Large intestine (tissue), 12 donors: ENCODE measurements at places on chromosomes 1 and 21.

DNA sequence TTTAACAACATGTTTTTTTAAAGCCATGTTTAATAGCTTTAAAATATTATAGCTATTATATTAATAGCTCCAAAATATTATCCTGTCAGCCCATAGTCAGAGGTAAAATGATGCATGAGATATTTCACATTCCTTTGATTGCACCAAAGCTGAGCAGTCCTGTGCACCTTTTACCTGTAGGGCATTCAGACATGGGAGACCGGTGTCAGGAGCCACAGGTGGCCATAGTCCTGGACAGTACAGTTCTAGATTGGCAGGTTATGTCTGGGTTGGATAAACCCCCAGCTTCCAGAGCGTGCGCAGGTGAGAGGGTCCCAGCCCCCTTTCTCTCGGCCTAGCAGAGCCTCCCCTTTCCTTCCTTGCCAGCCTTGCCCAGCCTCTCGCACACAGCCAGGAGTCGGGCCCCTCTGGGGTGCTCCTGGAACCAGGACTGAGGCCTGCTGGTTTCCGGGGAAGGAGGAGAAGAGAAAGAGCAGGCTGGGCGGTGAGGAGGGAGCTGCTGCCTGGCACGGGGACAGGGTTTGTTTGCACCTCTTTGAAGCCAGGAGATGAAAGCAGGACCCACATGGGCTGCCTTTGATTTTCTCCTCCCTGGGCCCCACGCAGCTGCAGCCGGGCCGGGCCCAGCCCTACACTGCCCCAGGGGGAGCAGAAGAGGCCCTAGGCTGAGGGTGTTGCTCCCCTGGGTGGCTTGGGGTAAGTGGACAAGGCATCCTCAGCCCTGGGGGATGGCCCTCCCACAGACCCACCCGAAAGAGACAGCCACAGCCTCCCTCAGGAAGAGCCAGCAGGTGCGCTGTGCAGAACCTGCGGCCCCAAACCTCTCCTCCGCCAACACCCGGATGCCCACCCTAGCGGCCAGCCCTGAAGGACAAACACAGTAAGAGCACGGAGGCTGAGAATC lies 75.2 kb upstream of the TARDBP start:
- peak; percentile 73 for DNase-seq

DNA sequence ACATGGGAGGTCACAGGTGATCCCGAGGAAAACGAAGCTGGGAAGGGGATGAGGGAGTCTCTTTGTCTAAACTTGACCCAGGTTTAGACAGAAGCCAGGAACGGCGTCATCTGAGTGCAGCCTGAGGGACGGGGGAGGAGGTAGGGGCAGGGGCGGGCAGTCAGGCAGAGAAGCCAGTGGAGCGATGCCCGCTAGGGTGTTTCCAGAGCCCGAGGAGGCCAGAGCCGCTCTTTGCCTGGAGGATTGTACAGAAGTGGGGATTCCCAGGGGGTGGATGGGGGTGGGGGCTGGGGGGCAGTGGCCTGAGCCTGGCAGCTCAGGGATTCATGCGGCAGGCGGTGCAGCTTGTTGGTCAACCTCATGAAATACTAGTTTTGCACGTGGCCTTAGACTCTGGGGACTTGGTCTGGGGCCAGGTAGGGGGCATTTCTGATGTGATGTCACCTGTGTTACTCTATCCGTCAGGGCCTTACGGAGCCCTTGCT lies 58.4 kb downstream of the VPS26C start:
- DNase-seq: no peak

- no peak for DNase-seq
Observed at GRCh38 chr1:201190624-201191051, at the start of gene IGFN1. IGFN1 (plus strand) TSS chr1:201190824; CDS start chr1:201193294, 2,470 bp downstream.

GRCh38 chr1:151251656-151252470 lies 2.7 kb upstream of the PSMD4 start:
- DNase-seq: peak; percentile 57

GRCh38 chr1:46615735-46616134 lies 876 bp downstream of the MOB3C start:
- DNase-seq: no peak

- DNase-seq: no peak
Observed at GRCh38 chr1:217076902-217077301, 353.7 kb upstream of the ESRRG start.

- DNase-seq: no peak
Observed at GRCh38 chr1:10745886-10746455, 50.5 kb downstream of the CASZ1 start.

DNA sequence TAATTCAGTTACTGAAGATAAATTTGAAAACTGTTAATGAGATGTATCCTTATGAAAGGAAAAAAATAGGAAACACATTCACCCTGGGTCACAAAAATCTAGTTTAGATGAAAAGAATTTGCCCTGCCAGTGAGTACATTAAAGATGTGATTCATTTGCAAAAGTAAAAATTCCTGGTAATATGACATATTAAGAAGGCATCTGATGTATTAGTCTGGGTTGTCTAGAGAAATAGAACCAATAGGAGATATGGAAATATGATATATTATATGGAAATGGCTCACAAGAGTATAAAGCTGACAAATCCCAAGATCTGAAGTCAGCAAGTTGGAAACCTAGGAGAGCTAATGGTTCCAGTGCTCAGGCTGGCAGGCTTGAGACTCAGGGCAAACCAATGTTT lies 153.8 kb downstream of the MRPL39 start:
- no peak for DNase-seq

DNA sequence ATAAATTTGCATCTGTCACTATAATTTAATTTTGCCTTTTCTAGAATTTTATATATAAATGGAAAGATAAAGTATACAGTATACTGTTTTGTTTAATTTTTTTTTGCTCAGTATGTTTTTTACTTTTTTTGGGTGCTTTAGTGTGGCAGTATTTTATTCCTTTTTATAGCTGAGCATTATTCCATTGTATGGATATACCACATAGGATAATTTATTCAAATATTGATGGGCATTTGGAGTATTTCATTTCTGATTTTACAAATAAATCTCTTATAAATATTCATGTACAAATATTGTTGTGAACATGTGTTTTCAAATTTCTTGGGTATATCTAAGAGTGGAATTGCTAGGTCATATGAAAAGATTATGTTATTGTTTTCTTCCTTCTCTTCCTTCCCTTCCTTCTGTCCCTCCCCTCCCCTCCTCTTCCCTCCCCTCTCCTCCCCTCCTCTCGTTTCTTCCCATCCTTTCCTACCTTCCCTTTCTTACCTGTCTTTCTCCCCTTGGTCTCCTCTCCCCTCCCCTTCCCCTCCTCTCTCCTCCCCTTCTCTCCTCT lies 18.5 kb downstream of the SLC35A3 start:
- no peak for DNase-seq

- DNase-seq: peak; percentile 17
Observed at GRCh38 chr1:182608845-182609610, 4.8 kb upstream of the RGS16 start.

GRCh38 chr1:3642919-3643675 lies 6.8 kb downstream of the WRAP73 start:
- DNase-seq: no peak

- DNase-seq: no peak
Observed at GRCh38 chr1:3657578-3658230, 5.4 kb downstream of the TP73 start.

- no peak for DNase-seq
Observed at GRCh38 chr1:35377555-35377954, 109.0 kb downstream of the ZMYM4 start.
